ENCODE measurements at places on chromosomes 16 and 17.

- DNase-seq, result no peak
These were observed 184.4 kb downstream of the SNX29 start for GRCh38 chr16:12160815-12161550.

GRCh38 chr17:83069931-83070742 is 9.3 kb upstream of the METRNL start:
- no peak for DNase-seq

- peak; percentile 1 for DNase-seq
These were observed 254.3 kb upstream of the TNRC6C start for GRCh38 chr17:77704048-77704815.

DNA sequence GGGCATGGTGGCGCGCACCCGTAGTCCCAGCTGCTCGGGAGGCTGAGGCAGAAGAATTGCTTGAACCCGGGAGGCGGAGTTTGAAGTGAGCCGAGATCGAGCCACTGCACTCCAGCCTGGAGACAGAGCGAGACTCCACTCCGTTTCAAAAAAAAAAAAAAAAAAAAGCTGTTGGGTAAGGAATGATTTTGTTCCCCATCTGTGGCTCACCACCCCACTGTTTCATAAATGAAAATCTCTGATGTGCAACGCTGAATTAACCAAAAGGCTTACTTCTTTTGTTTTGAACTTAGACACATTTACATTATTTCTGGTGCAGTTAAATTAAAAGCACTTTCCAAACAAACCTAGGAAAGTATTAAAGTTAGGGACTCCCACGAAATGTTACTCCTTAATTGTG is 1.2 kb upstream of the METTL9 start:
- no peak for DNase-seq

GRCh38 chr17:28071891-28072606 is 29.6 kb downstream of the NLK start:
- DNase-seq, result no peak

DNA sequence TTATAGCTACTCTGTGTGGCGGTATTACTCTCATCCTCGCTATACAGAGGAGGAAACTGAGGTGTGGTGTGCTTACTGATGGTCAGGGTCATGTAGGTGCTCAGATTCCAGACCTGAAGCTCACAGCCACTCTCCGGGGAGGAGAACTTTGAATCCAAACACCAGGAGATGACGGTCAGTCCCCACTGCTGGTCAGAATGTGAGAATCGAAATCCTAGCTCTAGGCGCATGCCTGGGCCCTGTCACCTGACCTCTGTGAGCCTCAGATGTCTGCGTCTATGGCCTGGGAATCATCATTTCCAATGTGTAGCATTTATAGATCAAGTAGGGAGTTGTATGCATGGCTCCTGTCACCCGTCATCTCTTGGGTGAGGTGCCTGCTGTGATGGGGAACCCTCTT is 317.4 kb downstream of the SNX29 start:
- DNase-seq, result no peak
